T-cell (primary cell): ENCODE measurements at places on chromosomes 4 and X.

GRCh38 chr4:184850431-184851199, 24.8 kb upstream of the ACSL1 start:
- DNase-seq: no peak

DNA sequence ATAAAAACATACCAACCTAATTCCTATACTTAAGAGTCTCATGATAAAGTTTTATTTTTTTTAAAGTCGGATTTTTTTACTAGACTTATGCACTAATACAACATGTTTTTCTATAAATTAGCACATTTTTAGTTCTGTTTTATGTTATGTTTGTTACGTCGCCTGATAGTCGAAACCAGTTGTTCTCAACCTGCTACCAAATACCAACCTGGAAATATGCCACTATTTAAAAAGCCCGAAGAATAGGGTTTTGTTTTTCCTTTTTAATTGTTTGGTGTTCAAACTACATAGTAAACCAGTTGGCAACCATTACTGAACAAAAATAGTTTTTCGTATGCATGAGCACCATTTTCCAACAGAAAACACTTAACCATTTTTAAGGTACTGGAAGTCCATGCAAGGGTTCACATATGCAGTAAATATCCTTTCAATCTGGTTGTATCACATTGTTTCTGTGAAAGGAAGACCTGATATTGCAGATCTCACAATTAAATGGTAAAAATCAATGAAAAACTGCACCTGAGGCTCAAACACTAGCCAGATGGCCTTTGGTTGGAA, 1.4 kb downstream of the WDFY3 start:
- DNase-seq: no peak

- DNase-seq: no peak
Measured at GRCh38 chr4:189815404-189816192, 125.1 kb upstream of the FRG1 start.

DNA sequence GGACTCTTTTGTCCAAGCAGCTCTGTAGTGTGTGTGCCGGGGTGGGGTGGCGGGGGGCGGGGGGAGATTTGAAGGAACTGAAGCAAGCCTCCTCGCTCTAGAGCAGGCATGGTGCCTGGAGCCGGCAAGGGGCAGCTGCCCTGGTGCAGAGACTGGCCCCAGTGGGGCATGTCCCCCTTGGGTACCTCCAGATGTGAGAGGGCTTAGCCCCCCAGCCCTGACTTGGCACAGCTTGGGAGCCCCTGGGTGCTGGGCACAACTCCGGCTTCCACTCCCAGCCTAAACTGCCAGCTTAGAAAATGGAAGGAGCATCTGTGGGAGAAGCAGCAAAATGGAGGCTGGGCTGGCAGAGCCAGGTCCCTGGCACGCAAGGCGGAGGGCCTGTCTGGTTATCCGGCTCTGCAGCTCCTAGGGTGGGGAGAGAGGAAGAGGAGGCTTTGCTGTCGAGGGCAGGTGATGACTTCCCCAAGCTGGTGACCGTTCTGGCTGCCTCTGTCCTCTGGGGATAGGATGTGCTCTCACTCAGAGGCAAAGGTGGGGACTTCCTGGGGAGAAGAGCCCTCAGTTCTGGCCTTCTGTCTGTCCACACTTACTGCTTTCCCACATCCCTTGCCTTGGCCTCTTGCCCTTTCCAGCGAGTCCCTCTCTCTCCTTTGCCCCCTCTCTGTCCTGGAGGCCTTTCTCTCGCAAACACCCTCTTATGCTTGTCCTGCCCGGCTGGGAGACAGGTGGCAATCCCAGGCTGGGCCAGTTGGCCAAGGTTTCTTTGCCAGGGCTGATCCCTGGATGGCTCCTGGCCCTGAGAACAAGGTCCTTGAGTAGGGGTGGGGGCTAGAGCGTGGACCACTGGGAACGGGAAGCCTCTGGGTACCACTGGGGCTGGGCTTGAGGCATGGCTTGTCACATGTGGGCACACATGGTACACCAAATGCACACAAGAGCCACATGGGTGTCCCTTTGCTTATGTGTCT, 2.0 kb downstream of the DLG3 start:
- no peak for DNase-seq

DNA sequence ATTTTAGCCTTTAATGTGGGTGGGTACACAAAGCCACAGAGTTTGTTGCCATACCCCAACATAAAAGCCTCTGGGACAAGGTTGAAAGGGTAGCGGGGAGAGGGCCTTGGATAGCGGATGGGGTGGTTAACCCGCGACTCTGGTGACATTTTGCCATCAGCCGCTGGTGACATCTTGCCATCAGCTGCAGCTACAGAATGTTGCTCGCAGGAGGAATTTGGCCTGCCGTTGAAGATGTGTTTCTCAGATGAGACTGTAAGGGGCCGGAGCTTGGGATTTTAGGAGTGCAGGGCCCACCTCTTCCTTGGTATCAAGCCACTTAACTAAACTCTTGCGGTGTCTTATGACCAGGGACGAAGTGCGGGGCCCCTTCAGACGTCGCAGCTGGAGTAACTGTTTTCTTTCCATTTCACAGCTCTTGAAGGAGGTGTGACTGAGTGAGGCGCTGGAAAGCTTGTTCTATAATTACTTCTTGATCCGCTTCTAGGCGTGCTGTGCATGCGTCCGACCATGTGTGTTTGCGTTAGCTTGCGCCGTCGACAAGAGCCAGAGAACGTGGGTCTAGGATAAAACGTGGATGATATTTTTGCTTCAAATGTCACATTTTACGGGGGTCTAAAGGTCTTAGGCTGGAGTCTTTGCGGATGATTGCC, 820 bp upstream of the RASL11B start:
- DNase-seq: no peak

DNA sequence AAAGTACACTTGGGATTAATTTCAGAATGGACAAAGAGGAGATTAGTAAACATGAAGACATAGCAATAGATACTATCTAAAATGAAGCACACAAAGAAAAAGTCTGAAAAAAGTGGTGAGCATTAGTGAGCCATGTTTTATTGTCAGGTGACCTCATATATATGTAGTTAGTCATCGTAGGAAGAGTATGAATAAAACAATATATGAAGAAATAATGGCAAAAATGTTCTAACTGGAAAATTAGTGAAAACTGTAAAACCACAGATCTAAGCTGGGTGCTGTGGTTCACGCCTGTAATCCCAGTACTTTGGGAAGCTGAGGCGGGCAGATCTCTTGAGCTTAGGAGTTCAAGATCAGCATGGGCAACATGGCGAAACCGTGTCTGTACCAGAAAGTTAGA, 67.9 kb downstream of the RBPJ start:
- DNase-seq: no peak

- no peak for DNase-seq
Measured at GRCh38 chrX:25674776-25675175, 463.4 kb upstream of the MAGEB18 start.

DNA sequence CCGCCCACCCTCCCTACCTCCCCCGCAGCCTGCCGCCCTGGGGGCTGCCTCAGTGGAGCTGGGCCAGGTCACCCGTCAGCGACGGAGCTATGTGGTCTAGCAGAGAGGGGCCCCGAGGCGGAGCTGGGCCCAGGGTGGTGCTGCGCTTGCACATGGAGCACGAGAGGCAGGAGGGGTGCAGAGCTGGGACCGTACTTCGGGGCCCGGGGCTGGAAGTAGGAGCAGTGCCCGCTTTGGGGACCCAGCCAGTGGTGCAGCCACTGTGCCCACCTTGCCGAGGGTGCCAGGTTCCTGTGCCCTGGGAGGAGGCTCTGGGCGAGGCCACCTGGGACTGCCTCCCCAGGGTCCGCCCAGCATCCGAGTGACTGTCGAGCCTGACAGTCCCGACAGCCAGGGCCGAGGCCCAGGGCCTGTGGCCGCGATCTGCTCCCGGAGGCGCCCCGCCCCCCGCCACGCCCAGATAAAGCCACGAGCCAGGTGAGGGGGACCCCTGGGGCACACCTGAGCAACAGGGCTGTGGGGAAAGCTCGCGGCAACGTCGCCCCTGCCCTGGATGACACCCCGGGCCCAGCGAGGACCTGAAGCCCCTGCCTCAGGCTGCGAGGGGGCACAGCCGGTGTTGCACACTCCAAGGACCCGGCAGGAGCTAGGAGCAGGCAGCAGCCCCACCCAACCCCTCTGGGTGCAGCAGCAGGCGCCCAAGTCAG, 117.5 kb downstream of the DNAAF6 start:
- DNase-seq: no peak

DNA sequence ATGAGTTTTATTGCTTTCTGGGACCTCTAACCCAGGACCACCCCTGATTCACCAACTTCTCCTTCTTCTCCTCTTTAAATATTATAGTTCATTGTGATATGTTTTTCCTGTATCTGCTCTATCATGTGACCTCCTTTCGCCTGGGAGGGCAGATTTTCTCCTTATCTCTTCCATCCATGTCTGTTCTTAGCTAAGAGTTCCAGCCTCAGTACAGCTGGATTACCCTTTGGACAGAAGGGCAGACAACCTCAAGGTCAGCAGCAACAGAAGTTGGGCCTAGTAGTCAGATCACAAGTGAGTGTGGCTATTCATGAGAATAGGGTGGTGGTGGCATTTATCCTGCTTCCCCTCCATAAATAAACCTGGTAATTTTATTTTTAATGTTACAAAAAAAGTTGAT, 5.7 kb upstream of the XK start:
- DNase-seq: no peak

DNA sequence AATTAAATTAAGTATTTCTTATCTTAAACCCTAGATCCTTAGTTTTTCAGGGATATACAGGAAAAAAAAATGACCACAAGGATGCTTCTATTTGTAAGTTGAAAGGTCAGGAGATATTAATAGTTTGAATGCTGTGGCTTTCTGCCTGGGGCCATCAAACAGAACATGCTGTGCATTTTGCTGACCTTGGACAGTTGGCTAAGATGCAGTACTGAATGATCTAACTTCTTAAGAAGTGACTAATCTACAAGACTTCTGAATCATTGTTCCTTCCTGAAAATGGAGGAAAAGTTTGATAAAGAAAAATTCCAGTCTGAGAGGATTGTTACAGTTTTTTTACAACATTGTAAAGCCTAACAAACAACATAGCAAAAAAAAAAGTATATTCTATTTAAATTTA, 237.8 kb upstream of the JADE1 start:
- DNase-seq: no peak

DNA sequence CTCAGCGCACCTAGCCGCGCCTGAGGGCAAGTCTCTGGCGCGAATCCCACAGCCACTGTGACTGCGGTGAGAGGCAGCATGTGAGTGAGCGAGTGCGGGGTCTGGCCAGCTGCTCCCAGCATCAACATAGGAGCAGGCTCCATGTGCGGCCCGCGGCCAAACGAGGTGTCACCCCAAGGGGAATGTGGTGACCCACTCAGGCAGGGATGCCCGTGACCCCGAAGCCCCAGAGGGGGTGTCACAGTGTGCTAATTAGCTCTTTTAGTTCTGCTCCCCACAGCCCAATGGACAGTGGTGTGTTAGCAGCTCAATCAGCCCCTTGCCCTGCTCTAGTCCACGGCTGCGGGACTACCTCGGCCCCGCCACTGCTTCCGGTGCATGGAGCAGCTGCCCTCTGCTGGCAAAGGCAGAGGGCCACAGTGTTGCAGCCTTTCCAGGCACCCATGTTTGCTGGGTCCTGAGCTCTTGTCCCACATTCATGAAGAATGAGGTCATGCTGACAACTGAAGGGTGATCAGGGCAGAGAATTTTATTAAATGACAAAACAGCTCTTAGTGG, 61.4 kb downstream of the AGA start:
- DNase-seq: no peak
